RWPE2 (cell line): ENCODE measurements at places on chromosomes 11 and 22.

DNA sequence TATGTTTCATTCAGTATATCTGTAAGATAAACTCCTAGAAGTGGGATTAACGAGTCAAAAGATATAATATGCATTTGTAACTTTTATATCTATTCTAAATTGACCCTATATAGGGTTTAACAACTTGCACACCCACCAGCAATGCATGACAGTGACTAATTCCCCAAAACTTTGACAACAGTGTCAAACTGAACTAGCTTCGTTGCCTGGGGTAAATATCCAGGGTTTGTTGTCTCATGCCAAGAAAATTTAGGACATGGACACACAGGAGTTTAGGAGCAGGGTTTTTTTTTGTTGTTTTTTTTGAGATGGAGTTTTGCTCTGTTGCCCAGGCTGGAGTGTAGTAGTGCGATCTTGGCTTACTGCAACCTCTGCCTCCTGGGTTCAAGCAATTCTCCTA lies 5.1 kb downstream of the SNU13 start:
- H3K4me3 ChIP-seq: no peak overlapping the region
- H3K27ac ChIP-seq: peak overlapping the region; percentile 51
- H3K36me3 ChIP-seq: peaks cover 46% of the 10 kb centered on the region
- peaks cover 25% of the 10 kb centered on the region for H3K4me1 ChIP-seq

- no peaks in the 10 kb centered on the region for H3K36me3 ChIP-seq
- no peak overlapping the region for H3K4me3 ChIP-seq
- peak; percentile 70 for DNase-seq
- no peaks in the 10 kb centered on the region for H3K27me3 ChIP-seq
These were observed 148.4 kb downstream of the ME3 start for GRCh38 chr11:86523738-86524619.

- no peaks in the 10 kb centered on the region for H3K36me3 ChIP-seq
- peak overlapping the region; percentile 13 for H3K27ac ChIP-seq
- no peak for DNase-seq
- no peaks in the 10 kb centered on the region for H3K27me3 ChIP-seq
- peaks cover 22% of the 10 kb centered on the region for H3K4me1 ChIP-seq
- no peak overlapping the region for H3K4me3 ChIP-seq
These were observed 116.5 kb downstream of the PTPRJ start for GRCh38 chr11:48096588-48097525.

- DNase-seq: no peak
- peaks cover 91% of the 10 kb centered on the region for H3K36me3 ChIP-seq
- no peaks in the 10 kb centered on the region for H3K27me3 ChIP-seq
- H3K27ac ChIP-seq: no peak overlapping the region
These were observed 21.4 kb downstream of the PATL1 start for GRCh38 chr11:59647245-59647980.

- H3K36me3 ChIP-seq: peaks cover 66% of the 10 kb centered on the region
- no peak overlapping the region for H3K4me3 ChIP-seq
- H3K4me1 ChIP-seq: peaks cover 33% of the 10 kb centered on the region
- H3K27me3 ChIP-seq: no peaks in the 10 kb centered on the region
- DNase-seq: no peak
- H3K27ac ChIP-seq: no peak overlapping the region
These were observed 30.6 kb downstream of the SREBF2 start for GRCh38 chr22:41863472-41863871.

DNA sequence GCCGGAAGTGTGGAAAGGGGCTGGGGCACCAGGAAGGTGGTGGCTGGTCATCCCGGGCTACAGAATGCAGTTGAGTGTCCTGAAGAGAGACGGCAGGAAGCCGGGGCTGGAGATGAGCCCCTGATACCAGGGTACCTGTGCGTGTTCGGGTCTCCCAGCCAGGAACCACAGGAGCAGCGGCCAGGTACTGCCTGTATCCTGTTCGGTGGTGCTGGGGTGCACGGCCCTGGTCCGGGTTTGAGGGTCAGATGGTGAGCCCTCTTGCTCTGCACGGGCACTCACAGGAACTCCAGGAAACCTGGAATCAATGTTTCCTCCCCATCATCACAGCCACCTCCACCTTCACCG lies 253.1 kb upstream of the B3GAT1 start:
- no peaks in the 10 kb centered on the region for H3K4me1 ChIP-seq
- no peak overlapping the region for H3K4me3 ChIP-seq
- H3K27ac ChIP-seq: no peak overlapping the region
- no peaks in the 10 kb centered on the region for H3K36me3 ChIP-seq
- H3K27me3 ChIP-seq: peaks cover under 1% of the 10 kb centered on the region
- DNase-seq: no peak

DNA sequence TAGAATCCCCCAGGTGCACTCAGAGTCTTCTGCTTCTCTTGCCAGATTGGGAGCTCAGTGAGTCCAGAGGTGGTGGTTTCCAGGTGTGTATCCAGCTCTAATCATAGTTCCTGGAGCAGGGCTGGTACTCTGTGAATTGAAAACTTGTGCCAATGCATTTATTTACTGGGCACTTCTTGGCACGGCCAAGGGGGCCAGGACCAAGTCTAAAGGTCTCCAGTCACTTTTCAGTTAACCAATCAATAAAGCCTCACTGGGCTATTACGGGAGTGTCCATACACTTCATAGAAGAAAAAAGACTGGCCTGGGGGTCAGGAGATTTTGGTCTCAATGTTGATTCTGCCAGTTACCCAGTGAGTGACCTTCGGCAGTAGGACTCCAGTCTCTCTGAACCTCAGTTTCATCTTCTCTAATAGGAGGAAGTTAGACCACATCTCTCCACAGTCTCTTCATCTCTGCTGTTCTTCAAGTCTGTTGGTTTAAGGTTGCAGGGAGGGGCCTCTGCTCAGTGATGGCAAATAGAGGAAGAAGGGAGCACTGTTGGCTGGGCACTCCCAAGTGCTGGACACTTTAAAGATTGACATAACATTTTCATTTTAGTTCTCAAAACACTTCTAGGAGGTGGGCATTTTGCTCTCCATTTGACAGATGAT lies 188.5 kb upstream of the E2F8 start:
- no peaks in the 10 kb centered on the region for H3K36me3 ChIP-seq
- no peaks in the 10 kb centered on the region for H3K27me3 ChIP-seq
- DNase-seq: no peak
- H3K27ac ChIP-seq: peak overlapping the region; percentile 66

GRCh38 chr11:2387266-2387987 lies 10.3 kb downstream of the CD81 start:
- H3K36me3 ChIP-seq: peaks cover 26% of the 10 kb centered on the region
- peaks cover 27% of the 10 kb centered on the region for H3K4me1 ChIP-seq
- no peak for DNase-seq
- H3K4me3 ChIP-seq: no peak overlapping the region

DNA sequence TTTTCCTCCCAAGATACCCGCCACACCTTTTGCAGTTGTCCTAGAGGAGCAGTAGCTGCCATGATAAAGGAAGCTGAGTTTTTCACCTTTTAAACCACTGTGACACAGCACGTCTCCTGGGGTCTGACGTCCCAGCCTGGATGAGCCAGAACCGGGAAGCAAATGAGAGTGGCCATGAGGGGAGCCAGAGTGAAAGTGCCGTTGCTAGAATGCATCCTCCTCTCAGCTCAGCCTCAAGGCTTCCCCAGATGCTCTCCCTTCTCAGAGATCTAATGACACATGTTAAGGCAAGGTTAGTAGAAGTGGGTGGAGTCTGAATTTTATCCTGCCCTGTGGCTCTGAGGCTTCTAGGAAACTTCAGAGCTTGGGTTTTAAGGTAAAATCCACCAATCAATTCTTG lies 23.4 kb upstream of the HTR3A start:
- no peaks in the 10 kb centered on the region for H3K36me3 ChIP-seq
- peaks cover 7% of the 10 kb centered on the region for H3K27me3 ChIP-seq
- DNase-seq: no peak
- H3K4me3 ChIP-seq: no peak overlapping the region
- H3K27ac ChIP-seq: no peak overlapping the region

DNA sequence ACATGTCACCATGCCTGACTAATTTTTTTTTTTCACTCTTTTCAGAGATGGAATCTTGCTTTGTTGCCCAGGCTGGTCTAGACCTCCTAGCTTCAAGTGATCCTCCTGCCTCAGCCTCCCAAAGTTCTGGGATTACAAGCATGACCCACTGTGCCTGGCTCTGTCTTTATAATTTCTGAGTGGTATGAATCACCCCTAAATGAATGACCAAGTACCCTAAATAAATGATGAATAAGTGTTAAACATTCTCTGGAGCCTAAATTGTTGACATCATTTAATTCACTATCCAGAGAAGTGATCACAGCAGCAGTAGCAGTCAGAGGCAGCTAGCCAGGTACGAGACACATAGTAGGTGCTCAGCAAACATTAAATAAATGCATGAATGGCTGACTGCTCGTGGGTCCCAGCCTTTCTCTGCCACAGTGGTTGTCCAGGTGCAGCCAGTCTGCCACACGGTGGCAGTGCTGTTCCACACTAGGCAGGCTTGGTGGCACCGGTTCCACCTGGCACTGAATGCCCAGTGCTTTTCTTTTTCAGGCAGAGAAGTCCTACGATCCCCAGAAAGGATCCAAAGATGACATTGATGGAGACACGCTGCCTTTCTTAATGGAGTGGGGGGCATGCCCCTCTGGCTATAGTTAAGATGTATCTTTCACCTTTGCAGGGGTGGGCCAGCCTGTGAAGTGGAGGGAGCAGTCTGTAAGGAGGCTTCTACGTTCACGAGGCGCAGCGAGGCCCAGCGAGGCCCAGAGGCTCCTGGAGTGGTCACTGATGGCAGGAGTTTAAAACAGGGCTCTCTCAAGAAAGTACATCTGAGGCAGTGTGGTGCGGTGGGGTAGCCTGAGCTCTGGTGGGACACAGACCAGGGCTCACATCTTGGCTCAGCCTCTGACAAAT lies 8.7 kb upstream of the TTC12 start:
- no peak for DNase-seq
- no peaks in the 10 kb centered on the region for H3K4me1 ChIP-seq
- H3K27me3 ChIP-seq: no peaks in the 10 kb centered on the region
- H3K4me3 ChIP-seq: no peak overlapping the region
- no peak overlapping the region for H3K27ac ChIP-seq

DNA sequence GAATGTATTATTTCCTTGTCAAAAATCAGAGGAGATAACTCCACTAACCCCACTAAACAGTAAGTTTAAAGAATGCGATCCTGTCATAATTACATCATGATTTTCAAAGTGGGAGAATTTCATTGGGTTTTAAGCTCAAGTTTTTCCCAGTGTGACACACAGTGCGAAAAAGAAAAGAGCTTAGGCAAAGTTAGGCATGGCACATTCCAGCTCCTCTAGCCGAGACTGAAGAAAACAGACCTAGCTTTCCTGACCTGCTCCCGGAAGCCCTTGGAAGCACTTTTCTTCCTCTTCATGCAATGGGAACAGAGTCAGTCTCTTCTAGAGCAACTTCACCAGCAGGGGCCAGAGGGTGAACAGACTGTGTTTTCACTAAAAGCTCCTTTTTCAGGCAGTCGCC lies 76.6 kb upstream of the AKIP1 start:
- peaks cover 25% of the 10 kb centered on the region for H3K4me1 ChIP-seq
- H3K27me3 ChIP-seq: no peaks in the 10 kb centered on the region
- no peak for DNase-seq
- H3K4me3 ChIP-seq: no peak overlapping the region
